NCI-H1417 (cell line): ENCODE measurements at places on chromosomes 6 and 20.

DNA sequence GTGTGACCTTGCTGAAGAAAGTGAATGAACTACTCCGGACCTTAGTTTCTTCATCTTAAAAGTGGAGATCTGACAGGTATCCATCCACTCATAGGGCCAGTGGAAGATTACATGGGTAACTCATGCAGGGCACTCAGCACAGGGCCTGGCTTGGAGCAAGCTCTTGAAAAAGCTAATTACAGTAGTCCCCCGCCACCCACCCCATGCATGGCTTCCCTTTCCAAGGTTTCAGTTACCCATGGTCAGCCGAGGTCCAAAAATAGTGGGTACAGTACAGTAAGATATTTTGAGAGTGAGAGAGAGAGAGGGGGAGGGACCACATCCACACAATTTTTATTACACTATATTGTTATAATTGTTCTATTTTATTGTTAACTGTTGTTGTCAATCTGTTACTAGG is 7.1 kb upstream of the PMEPA1 start:
- DNase-seq, result no peak

DNA sequence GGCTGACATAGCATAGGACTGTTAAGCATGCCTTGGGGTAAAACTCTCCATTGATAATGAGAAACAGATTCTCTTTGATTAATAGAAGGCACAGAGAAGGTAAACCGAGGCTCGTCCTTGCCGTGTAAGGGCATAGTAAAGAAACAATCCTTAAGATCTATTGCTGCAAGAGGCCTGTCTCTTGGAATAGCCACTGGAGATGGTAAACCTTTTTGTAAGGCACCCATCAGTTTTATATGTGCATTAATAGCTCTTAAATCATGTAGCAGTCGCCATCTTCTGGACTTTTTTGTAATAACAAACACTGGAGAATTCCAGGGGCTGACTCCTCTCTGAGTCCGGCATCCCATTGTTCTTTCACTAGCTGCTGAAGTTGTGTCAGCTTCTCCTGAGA is 8.4 kb upstream of the ABHD12 start:
- peak; percentile 87 for DNase-seq

GRCh38 chr6:8084586-8084985 is 17.8 kb downstream of the EEF1E1 start:
- DNase-seq, result no peak

GRCh38 chr6:75370011-75370410 is 85.4 kb upstream of the TMEM30A start:
- no peak for DNase-seq

DNA sequence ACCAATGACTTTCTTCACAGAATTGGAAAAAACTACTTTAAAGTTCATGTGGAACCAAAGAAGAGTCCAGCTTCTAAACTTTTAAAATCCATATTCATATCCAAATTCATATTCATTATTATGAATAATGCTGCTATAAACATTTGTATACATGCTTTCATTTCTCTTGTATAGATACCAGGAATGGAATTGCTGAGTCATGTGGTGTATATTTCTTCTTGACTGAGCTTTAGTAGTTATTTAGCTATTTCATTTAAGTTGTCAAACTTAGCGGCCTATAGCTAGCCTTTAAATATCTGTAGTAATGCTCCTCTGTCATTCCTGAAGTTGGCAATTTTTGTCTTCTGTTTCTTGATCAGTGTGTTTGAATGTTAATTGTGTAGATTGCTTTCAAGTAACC is 19.8 kb upstream of the SMIM28 start:
- DNase-seq, result no peak

DNA sequence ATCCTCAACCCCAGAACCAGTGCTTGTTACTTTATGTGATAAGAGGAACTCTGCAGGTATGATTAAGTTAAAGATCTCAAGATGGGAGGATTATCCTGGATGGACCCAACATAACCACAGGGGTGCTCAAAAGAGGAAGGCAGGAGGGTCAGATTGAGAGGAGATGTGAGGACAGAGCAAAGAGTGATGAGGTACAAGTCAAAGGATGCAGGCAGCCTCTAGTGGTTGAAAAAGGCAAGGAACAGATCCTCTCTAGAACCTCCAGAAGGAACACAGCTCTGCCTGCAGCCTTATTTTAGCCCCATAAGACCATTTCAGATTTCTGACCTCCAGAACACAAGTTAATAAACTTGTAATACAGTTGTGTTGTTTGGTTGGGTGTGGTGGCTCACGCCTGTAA is 41.2 kb downstream of the PDSS2 start:
- no peak for DNase-seq

DNA sequence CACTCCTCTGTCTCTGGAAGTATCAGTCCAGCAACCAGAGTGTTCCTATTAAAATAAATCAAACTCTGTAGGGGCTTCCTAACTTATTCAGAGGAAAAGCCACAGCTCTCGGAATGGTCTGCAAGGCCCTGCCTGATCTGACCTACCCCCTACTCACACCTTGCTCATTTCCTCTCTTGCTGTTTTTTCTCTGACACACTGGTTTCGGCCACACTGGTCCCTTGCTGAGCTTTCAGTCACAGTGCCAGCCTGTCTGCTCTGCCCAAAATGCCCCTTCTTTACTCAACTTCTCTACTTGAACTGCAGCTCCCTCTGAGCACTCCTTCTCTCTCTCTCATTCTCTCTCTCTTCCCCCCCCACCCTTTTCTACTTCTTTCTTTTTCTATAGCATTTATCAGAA is 430.2 kb downstream of the UTRN start:
- DNase-seq, result no peak

GRCh38 chr20:57753332-57754164 is 43.7 kb upstream of the PMEPA1 start:
- DNase-seq, result no peak

- DNase-seq, result no peak
Observed at GRCh38 chr6:15158821-15159619, 86.8 kb upstream of the JARID2 start.

DNA sequence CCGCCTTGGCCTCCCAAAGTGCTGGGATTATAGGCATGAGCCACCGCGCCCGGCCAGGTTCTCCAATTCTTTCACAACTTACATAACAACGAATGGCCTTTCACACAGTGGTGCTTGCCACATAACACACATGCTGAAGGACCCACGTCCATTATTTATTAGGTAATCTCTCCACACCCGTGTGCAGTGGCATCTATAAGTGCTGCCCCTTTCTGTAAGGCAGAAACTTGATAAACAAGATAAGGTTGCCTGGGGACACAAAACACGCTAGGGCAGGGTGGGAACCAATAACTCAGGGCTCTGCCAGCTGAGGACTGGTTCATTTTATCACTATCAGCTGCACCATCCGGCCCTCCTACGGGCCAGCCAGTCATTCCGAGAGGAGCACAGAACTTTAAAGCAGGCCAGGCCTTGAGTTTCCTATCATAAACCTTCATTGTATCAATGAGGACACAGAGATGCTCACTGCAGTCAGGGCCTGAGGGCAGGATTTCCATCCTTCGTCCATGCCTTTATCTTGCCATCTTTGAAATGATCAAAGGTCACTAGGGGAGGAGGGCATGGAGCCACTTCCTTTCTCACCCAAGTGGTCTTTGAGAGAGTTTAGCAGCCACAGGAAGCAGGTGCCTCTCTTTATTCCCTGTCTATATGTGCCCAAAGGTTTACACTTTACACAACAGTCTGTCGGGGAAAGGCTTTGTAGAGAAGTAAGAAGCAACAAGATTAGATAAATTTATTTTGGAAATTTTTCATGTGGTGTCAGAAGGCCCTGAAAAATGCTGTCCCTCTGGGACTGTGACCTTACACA is 37.6 kb downstream of the GPLD1 start:
- no peak for DNase-seq

- DNase-seq, result peak; percentile 34
Observed at GRCh38 chr20:3889489-3890397, 556 bp downstream of the PANK2 start.

DNA sequence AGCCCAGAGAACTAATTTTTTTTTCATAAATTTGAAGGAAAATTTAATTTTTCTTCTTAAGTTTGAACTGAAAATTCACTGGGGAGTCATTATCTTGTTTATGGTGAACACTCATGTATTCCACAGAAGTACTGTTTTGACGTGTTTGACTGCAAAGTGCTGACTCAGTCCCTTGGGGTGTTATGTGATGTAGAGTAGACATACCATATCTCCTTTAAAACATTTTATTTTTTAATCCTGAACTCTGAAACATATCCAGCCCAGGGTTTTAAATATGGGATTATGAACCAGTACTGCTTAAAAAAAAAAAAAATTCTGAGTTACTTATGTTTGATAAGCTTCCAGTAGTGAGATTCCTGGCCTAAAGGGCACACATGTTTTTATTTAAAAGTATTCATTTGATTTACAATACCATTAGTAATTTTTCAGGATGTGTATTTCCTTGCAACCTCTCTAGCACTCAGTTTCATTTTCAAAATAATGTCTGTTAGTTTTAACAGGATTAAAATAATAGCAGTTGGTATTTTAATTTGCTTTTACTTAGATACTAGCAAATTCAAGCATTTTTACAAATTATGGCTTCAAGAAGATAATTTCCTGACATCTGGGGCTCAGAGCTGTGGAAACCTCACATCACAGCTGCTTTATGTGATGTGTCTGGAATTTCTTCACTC is 81.7 kb upstream of the PDE10A start:
- DNase-seq, result no peak
